HCT116 (cell line): ENCODE measurements at places on chromosomes 5 and 9. TPM values are rescaled to one million over a fixed set of nuclear protein-coding genes. Genes with fewer than 3 reads are reported as not detected.

- no peak for DNase-seq
Measured at GRCh38 chr9:83707518-83707767, 315 bp downstream of the UBQLN1 start.

DNA sequence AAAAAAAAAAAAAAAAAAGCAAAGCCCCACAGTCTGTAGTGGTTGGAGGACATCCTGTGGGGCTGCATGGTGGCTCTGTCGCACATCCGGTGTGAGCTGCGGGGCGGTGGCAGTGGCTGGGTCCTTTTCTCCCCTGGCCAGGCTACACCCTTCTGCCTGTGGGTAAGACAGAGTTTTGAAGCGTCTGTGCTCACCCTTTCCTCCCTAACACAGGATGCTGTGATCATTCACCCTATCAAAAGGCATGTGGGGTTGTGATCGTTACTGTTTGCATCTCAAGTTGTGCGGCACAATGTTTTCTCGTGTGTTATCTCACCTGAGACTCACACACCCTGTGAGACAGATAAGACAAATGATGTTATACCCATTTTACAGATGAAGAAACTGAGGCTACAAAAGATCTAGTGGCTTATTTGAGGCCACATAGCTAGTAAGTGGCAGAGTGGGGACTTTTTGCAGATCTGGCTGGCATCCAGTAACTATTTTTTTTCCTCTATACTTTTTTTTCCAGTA is 17.5 kb downstream of the IRF1 start:
- DNase-seq, result no peak

DNA sequence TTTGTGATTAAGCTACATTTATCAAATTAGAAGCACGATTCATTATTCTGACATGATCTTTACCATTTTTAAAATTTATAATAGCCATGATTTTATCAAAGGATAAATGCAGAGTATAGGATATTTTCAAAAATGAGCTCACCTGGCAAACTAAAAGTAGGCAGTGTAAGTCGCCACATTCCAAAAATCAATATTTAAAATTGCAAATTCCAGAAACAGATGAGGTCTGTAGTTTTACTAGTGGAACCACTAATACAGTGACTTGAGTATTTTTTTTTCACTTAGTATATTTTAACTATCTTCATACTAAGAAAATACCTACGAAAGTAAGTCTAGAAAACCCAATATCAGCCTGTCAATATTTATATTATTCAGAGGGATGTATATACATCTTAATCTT is 164.2 kb downstream of the PDE4D start:
- no peak for DNase-seq

DNA sequence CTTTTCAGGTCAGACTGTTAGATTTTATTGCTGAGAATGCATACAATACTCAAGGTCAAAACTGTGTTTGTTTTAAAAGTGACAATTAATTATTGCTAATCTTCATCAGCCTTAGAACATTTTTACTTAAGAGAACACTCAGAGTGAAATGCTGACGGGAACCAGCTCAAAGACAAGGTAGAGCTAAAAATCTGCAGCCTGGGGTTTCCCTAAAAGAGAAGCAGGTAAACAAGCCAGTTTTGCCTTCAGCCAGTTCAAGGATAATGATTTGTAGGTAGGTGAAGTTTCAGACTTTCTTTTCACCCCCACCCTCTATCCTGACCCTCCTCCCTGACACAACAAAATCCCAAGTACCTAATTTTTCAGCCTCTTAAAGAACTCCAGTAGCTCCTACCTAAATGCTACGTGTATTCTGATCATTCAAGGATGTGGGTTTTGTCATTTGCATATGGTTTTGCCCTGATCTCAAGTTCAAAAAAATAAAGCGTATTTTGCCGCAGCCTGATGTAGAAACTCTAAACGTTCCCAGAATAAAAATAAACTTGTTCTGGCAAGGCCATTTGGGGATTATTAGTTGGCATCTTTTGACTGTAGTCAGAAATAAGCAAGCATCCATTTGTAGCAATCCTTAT is 407.2 kb downstream of the EFNA5 start:
- DNase-seq, result no peak

GRCh38 chr5:136720674-136721073 is 355.3 kb upstream of the TRPC7 start:
- no peak for DNase-seq

GRCh38 chr5:1448511-1449011 is 3.3 kb upstream of the SLC6A3 start:
- no peak for DNase-seq

DNA sequence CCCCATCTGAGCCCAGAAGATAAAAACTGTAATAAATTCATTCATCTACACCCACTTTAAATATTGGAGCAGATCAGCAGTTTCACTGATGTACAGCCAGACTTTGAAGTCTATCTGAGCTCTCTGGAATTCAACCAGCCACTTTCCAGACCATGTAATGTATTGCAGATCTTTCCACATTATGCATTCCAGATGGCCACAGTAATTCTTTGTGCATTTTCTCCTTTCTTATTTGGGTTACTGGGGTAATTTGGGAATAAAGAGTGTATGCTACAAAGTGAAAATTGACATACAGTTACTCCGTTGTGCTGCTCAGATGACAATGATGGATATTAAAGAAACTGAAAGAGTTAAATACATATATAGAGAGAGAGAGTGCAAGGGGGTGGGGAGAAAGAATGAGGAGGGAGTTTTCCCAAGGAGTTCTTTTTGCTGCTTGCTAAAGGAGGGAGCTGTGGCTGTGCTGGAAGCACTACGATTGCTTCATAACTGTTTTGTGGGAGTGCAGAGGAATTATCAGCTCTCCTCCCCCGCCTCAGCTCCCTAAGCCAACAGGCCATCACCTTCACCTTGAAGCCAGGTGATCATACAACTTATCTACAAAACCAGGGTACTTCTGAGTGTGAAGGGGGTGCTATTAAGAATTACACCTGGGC is 152.8 kb downstream of the GAS1 start:
- no peak for DNase-seq

GRCh38 chr5:41955432-41956024 is 30.4 kb downstream of the FBXO4 start:
- DNase-seq, result no peak

DNA sequence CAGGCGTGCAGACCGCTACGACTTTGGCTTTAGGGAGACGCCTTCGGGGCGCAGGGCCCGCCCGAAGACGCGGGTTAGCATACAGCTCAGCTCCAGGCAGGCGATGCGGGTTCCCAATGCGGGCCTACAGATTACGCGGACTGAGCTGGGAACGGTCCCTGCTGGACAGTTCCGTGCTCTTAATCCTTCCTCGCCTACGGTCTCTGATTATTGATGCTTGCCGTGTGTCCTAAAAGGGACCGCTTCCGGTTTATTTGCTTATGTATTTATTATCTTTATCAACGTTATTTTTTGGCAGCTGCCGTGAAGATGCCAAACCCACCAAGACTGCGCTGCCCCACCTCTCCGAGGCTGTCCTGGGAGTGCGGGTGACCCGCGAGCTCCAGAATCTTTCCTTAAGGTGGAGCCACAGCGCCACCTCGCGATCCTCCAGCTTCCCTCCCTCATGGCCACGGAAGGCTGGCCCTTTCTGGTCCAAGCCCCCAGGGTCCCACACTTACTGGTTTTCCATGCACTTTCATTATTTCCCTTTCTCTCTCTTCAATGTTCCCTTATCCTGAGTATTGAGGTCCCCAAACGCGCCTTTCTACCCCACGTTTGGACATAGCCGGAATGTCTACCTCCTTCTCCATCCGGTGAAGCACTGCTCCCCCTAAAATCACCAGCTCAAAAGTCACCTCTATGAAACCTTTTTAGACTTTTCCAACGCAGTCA is 7.0 kb upstream of the EBF1 start:
- peak; percentile 33 for DNase-seq

DNA sequence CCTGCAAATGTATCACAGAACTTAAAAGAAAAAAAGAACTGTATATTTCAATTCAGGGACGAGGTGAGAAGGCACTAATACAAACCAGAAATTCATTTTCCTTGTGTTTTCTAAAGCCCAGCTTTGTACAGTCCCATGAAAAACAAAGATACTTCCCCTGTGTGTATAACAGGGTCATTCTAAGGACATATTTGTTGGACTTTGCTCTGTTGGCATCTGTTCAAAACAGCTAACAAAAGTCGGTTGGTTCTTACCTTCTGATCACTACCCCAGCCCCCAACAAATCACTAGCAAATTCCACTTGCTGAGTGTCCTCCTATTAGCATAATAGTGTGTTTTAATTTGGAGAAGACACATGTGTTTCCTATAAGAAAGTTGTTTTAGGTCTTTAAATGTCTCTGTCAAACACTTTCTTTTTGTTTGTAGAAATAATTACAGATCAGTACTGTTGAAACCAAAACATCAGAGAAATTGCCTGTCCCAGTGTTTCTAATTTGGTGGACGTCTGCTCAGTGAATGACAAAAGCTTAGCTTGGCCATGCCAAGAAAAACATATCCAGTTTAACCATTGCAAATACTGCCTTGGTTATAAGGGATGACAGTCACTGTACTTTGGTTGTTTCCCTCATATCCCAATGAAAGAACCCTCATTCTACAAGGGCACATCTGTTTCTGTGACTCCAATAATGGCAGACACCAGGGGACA is 480.5 kb downstream of the EBF1 start:
- no peak for DNase-seq

DNA sequence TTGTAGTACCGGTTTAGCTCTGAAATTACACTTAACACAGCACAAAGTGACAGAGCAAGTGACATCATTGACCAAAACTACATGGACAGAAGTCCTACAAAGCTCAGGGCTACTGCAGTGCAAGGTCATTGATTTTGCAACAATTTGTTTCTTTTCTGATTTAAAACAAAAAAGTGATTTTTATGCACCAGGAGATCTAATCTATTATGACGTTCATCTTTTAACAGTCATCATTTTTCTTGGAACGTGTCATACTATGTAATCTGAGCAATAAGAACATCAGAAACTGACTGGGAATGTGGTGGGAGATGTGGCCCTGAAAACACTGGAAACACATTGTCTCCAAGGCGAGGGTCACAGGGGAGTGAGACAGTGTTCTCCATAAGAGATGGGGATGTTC is 17.4 kb upstream of the ZFAND5 start:
- no peak for DNase-seq

- no peak for DNase-seq
Measured at GRCh38 chr5:114255260-114255659, 106.6 kb upstream of the KCNN2 start.

- DNase-seq, result no peak
Measured at GRCh38 chr5:172156541-172156994, 31.5 kb downstream of the STK10 start.

DNA sequence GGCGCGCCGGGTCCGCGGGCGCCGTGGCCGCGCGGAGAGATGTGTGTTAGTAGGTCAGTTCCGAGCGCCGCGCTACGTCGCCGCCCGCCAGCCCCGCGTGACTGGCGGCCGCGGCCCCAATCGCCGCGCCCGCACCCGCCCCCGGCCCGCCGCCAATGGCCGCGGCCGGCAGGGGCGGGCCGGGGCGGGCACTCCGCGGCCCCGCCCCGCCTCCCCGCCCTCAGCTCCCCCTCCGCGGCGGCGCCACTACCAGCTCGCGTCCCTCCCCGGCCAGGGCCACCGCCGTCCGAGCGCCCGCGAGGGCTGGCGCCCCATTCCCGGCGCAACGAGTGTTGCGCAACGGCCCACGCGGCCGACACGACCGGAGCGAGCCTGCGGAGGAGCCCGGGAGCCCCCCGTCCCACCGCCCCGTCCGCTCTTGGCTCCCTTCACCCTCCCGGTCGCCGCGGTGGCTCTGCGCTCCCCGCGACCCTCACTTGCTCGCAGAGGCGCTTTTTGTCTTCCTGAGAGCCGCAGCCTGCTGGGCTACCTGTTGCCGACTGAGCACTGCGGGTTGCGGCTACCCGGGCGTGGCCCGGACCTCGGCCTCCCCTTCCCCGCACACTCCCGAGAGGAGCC is at the start of gene NFIL3:
TSS of gene NFIL3 (minus strand) at position 48 of the 618 bp plus-strand sequence. CDS start 13,098 bp downstream, outside the sequence.
- no peak for DNase-seq

DNA sequence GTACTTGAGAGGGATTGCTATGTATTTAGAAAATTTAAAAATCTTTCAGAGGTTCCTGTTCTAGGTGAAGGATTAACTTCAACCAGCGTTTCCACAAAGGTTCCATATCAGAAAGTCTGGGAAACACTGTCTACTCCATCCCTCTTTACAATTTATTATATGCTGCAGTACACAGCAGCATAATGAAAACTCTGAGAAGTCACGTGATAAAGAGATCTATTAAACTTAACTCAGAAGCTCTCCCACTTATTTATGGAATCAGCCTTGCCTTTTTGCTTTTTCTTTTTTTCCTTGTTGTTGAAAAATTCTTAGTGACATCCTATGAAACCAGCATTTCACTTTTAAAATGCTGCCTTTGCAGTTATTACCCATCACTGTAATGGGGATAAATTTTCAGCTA is 186.2 kb downstream of the ACER2 start:
- no peak for DNase-seq

DNA sequence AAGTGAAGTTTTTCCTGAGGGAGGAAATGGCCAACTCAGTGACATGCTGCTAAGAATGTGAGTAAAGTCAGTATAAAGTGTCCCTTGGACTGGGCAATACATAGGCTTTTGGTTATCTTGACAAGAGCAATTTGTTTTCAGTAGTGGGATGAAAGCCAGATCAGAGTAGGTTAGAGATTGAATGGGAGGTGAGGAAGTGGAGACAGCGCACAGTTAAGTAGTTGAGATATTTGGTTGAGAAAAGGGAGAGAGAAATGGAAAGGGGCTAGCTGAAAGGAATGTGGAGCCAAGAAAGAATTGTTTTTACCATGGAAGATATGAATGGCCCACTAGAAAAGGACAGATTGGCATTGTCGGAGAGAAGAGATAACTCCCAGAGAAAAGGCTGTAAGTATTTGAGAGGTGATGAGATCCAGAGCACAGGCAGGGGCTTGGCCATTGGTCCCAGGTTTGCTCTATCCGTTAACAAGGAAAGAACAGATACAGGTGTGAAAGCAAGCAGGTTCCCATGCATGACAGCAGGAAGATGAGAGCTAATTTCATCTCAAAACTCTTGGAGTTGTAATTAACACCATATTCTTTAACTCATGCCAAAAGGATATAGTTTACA is 392.0 kb downstream of the NR2F1-AS1 start:
- DNase-seq, result no peak

GRCh38 chr9:124298646-124299235 is 41.0 kb downstream of the NEK6 start:
- DNase-seq, result no peak

DNA sequence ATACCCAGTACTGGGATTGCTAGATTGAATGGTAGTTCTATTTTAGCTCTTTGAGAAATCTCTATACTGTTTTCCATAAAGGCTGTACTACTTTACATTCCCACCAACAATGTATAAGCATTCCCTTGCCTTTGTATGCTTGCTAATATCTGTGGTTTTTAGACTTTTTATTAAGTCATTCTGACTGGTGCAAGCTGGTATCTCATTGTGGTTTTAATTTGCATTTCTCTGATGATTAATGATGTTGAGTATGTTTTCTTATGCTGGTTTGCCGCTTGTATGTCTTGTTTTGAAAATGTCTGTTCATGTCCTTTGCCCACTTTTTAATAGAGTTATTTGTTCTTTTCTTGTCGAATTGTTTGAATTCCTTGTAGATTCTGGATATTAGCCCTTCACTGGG is 512.7 kb upstream of the PAPPA start:
- no peak for DNase-seq

The SPACA9 gene
- total RNA-seq, result 8.0 TPM

The PTGER4 gene
- 3.0 TPM for total RNA-seq

The AOPEP gene
- 15.1 TPM for total RNA-seq

The ADAMTS6 gene
- 0.93 TPM for total RNA-seq

The HMMR gene
- total RNA-seq, result 54.9 TPM
